ENCODE measurements at places on chromosomes 7 and 10.

DNA sequence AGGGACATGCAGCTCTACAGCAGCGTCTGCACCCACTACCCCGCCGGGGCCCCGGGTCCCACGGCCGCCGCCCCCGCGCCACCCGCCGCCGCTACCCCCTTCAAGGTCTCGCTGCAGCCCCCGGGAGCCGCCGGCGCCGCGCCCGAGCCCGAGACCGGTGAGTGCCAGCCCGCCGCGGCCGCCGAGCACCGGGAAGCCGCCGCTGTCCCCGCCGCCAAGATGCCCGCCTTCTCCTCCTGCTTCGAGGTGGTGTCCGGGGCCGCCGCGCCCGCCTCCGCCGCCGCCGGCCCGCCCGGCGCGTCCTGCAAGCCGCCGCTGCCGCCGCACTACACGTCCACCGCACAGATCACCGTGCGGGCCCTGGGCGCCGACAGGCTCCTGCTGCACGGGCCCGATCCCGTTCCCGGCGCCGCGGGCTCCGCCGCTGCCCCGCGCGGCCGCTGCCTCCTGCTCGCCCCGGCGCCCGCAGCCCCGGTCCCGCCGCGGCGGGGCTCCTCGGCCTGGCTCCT, 631 bp downstream of the OTUD1 start:
- DNase-seq = no peak

DNA sequence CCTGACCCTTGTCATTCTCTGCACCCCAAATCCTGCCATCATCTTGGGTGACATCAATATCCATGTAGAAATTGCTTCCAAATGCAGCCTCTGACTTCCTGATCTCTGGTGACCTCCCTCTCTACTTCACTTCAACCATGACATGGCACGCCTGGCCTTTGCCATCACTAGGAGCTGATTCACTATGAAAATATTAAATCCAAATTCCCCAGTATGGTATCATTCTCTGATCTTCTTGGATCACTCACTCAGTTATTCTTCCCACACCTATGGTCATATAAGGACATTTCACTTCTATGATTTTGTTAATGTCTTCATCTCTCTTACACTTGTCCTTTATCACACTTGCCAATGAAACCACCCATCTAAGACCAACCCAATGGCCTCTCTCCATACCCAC, 73.7 kb upstream of the ODAD2 start:
- no peak for DNase-seq

DNA sequence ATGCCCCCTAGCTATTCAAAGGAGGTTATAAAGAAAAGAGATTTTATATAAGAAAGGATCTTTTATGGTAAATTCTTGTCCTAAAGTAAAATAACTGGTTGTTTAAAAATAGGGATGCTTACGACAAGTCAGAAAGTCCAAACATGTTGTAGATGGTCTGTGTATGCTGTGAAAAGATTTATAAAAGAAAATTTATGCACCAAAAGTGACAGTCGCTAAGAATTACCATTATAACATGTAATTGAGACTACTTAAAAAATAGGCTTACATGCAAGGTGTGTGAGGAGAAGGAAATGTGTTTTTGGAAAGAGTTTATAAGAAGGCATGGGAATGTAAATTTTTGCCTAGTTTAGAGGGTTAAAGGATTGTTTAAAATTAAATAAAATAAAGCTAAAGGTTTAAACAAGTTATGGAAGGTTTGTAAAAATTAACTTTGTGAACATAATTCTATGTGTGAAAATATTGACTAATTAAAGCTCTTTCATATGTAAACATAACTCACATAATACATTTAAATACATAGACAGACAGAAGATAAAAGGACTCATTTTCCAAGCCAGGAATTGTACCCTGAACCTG, 118.5 kb downstream of the LYZL1 start:
- no peak for DNase-seq

- DNase-seq = no peak
These were observed 53.5 kb upstream of the ARMC3 start for GRCh38 chr10:22874189-22874854.
